ENCODE measurements at places on chromosomes 5 and 9.

GRCh38 chr9:125549891-125550885 lies 156.8 kb downstream of the MAPKAP1 start:
- DNase-seq: no peak

- DNase-seq: no peak
Measured at GRCh38 chr5:98735806-98736507, 37.5 kb upstream of the RGMB start.

- no peak for DNase-seq
Measured at GRCh38 chr5:91850031-91850430, 466.9 kb upstream of the ARRDC3 start.

- DNase-seq: no peak
Measured at GRCh38 chr5:175351126-175351525, 92.9 kb downstream of the DRD1 start.

- no peak for DNase-seq
Measured at GRCh38 chr5:321726-322251, 275 bp downstream of the AHRR start.

- no peak for DNase-seq
Measured at GRCh38 chr9:35569206-35569605, 35.9 kb upstream of the TESK1 start.

- no peak for DNase-seq
Measured at GRCh38 chr5:133661389-133661788, 49.0 kb upstream of the FSTL4 start.

- no peak for DNase-seq
Measured at GRCh38 chr9:89339807-89340206, 21.5 kb downstream of the SECISBP2 start.

GRCh38 chr9:7228726-7229125 lies 471.0 kb downstream of the KDM4C start:
- DNase-seq: no peak

DNA sequence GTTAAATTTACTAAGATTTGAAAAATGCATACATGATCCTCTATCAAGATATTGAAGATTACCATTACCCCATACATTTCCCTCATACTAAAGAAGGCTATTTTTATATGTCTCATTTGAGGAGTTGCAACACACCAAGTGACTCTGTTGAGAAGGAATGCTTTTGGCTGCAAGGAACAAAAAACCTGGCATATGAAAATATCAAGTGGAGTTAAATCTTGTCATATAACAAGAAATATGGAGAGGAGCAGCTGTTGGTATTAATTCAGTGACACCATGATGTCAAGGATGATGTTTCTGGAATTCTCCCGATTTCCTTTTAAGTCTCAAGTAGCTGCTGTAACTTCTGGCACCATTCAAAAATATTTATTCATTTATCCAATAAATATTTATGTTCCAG lies 193.8 kb downstream of the CSNK1G3 start:
- no peak for DNase-seq

DNA sequence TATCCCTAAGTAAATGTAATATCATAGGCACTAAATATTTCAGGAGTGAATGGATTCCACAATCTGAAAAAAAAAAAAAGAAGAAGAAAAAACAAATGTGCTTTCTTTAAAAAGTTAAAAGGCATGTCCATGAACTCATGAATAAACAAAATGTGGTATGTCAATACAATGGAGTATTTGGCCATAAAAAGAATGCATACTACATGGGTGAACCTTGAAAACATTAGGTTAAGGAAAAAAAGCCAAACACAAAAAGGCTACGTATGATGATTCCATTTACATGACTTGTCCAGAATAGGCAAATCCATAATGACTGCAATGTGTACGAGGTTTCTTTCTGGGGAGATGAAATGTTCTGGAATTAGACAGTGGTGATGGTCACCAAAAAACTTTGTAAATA lies 45.3 kb downstream of the FNIP1 start:
- DNase-seq: no peak

DNA sequence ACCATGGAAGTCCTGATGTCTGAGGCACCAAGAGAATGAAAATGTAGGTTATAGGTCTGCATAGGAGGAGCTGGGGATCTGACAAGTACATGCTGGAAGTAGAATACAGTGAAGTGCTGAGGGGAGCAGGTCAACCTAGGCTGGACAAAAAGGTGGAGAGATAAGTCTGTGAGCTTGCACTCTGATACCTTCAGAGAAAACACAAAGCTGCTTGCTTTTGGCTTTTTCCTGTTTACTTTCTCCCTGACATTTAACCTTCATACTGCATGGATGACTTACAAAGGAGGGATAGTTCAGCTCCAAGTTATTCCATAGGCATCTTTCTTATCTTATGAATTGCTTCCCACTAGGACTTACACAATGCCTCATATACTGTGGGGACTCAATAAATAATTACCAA lies 256.7 kb upstream of the NREP start:
- no peak for DNase-seq

- DNase-seq: no peak
Measured at GRCh38 chr9:79006546-79006945, 565.2 kb upstream of the TLE4 start.

- DNase-seq: no peak
Measured at GRCh38 chr9:84694248-84694647, 24.7 kb downstream of the NTRK2 start.

DNA sequence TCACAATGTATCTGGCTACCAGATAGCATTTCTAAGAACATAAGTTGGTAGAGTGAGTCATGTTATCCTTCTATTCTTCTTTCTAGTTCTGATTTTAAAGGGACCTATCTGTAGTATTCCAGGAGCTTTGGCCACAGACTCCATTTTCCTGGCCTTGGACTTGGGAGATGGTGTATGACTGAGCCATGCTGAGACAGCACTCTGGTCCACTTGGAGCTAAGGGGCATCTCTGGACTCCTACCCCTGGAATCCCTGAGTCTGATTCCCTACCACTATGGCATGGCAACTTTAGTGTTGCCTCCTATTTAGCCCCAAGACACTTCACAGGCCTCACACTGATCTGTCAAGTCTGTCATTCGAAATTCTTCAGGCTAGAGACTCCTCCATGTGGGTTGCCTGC lies 58.8 kb downstream of the BAAT start:
- no peak for DNase-seq

GRCh38 chr5:142445266-142445665 lies 120.4 kb upstream of the SPRY4 start:
- DNase-seq: no peak

DNA sequence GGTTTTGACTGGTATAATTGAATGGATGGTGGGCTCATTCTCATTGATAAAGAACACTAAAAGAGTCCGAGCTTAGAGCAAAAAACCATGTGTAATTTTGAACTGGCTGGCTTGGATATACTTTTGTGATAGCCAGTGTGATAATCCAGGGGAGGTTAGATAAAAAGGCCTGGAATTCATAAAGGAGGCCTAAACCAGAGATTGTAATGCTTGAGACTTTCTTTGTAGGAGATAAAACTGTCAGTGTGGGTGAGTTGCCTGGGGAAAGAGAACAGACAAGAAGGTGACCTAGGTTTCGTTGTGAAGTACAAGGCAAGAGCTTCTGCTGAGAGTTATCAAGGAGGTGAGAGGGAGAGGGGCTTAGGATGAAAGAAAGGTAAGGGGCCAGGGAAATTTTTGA lies 17.0 kb upstream of the NMUR2 start:
- DNase-seq: no peak

DNA sequence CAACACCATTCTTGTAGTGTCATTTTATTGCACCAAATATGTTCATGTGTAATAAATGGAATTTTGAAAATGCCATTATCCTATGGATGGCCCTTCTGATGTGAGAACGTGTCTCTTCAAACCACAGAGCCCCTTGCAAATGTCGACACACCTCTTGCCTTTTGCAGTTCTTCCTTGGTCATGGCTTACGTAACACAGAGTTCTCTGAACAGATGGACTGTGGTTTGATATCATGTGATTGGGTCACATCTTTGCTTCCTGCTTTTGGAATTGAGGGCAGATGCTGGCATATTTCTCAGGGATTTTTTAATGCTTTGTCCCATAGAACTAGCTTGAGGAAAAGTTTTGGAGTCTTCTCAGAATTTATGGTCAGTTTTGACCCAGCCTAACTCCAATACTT lies 4.6 kb downstream of the TGFBR1 start:
- DNase-seq: no peak

DNA sequence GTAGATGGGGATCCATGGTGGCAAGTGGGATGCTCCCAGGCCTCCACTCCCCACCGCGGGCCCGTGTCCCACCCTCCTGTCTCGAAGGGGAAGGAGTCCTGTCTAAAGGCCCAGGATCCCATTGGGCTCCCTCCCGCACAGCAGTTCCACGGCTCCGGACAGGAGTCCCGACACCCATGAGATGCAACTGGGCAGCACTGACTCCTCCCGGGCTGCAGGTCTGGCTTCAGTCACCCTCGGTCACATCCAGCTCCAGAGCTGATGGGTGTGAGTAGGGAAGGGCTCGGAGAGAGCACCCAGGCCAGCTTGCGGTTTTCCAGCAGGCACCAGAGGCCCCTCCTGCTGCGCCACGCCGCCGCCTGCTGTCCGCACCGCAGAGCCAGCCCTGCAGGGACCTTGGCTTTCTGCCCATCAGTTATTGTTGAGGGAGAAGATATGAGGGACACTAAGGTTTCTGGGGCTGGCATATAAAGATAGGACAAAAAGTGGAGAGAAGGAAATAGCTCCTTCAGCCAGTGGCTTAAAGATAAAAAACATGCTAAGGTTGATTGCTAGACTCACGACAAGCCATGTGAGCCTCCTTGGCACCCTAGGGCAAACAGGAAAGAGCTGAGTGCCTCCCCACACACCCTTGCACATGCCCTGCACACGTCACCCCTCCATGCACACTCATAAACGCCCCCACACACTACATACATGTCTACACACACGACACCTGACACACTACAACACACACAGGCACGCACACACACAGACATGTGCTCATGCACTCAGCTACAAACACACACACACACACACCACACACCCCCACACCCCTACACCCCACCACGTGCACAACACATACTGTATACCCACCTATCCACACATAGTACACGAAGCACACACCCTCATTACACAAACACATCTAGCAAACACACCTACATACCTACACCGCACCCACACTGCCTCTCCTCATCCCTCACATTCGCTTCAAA lies 79.0 kb downstream of the AK8 start:
- DNase-seq: no peak

DNA sequence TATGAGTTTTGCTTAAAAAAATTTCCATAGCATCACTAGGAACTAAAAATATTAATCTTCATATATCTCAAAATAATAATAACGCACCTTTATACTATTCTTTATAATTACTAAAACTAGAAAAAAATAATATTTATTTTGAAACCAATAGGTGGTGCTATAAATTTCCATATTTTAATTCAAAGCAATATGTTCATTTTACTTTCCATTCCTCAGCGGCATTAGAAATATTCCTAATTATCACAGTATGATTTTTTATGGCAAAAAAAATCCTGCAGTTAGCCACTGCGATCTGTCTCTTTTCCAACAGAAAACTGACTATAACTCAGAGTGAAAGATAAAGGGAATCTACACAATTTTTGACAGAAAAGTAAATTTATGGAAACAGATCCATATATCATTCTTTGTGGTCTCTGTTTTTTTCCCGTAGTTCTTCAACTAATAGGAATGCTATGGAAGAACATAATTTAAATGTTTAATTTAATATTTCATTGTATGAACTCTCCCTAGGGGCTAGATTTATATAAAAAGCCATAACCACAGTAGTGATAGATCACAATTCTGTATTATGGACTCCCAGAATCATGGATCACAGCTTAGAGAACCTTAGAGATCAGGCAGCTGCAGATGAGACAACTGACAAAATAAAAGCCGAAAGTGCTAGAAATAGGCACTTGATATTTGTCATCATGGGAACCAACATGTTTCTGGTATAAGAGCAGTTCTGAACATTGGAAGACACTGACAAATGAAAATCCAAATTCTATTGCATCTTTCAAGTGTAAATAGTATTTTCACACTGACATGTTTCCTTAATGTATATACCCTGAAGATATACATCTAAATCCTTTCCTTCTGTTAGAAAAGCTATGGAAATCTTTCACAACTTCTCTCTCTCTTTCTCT lies 167.7 kb upstream of the MPDZ start:
- DNase-seq: no peak

- no peak for DNase-seq
Measured at GRCh38 chr5:67528953-67529352, 332.4 kb upstream of the CD180 start.

DNA sequence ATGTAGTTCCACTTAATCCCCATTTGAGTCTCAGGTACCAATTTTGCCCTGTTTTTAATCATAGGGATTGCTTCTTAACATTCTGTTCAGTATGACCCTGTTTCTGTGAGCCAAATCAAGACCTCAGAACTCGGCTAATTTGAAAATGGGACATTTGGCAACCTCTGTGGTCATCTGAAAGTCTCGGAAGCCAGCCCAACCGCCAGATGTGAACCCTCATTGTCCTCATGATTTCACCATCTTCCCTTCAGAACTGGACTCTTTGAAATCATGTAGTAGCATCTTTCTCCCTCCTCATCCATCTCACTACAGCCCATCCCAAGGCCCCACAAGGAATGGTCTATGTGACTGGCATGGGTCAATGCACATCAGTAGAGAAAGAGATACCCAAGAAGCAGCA lies 88.9 kb downstream of the S1PR3 start:
- DNase-seq: no peak

DNA sequence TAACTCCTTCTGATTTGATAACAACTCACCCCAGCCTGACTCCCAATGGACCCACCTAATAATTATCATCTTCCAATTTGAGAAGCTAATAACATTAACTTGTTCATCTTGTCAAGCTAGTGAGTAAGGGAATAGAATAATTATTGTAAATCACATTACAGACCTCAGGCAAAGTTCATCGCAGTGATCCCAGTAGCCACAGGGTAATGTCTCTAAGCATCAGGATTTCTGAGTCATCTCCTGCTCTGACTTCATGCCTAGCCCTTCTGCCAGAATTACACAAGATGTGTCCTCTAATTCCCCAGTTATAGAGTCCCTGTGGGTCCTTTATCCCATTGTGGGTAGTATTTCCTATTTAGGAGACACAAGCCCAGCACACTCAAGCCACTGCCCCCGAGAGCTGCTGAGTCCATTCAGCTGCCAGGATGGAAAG lies 365.7 kb downstream of the DEPDC1B start:
- no peak for DNase-seq

GRCh38 chr5:110852053-110852452 lies 113.2 kb downstream of the SLC25A46 start:
- no peak for DNase-seq

DNA sequence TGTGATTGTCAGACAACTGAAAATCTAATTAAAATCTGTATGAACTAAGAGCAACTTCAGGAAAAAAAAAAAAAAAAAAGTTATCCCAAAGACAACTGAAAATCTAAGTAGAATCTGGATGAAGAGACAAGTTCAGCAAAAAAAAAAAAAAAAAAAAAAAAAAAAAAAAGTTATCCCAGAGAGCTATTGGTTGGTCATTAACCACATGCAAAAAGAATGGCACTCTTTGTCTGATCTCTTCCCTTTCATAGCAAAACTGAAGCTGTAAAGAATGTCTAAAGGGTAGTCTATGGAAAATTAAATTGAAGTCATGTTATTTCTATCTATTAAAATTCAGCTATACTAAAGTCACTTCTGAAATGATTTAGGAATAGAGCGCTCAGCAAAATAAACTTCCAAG lies 32.9 kb downstream of the STRBP start:
- DNase-seq: no peak

- no peak for DNase-seq
Measured at GRCh38 chr5:76582230-76583162, 40.7 kb downstream of the F2RL2 start.

All from stimulated activated CD4-positive, alpha-beta T cell treated with anti-CD3 and anti-CD28 coated beads, Interleukin-1b, Interleukin-23, amount 100 ng/mL, for 1 hour (primary cell).